ENCODE measurements at places on chromosomes 1 and 21.

- no peak for DNase-seq
These were observed 2.0 kb downstream of the NPPB start for GRCh38 chr1:11856698-11857097.

GRCh38 chr1:235866205-235866912, at the start of gene LYST:
Gene LYST, minus strand, starts transcription at chr1:235866906. Its CDS starts 36,489 bp downstream, at chr1:235830417.
- DNase-seq = peak; percentile 67

GRCh38 chr1:10339815-10340214, 59.0 kb upstream of the PGD start:
- DNase-seq = no peak

DNA sequence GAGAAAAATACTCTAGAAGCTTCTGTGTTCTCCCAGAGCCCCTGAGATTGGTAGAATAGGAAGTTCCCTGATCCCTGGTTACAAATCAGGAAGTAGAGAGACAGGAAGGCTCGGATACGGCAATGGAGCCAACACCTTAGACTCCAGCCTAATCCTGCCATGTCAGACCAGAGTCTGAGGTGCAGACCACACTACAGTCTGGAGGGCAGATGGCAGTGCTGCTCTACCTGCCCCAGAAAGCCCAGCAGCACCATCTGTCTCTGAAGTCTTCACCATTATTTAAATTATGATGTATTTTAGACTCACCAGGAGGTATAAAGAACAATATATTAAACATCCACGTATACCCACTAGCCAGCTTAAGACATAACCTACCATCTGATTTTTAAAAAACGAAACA, 93.0 kb downstream of the MTR start:
- DNase-seq = no peak

DNA sequence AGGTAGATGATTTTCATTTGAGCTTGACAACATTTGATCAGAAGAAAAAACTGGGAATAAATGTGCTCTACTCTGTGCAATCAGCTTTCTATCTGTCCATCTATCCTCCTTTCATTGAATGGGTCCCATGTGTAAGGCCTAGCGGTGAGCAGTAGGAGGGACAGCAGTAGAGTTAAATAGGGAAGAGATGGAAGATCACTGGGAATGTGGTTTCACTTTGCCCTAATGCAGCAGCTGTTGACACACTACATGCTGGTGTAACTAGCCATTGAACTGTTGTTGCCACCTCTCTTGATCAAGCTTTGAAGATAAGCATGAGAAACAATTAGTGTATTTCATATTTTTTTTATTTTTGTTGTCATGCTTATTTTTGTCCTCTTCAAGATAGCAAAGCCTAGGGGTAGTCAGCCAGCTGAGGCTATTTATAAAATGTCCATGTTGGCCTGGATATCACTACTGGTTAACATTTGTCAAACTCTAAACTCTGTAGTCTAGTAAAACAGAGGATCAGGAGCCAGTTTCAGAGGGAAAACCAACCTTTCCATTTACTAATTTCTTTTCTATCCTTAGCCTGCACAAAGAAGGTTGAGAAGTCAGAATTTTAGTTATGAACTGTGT, 41.9 kb downstream of the CACNA1E start:
- no peak for DNase-seq

- no peak for DNase-seq
These were observed 713 bp upstream of the HMGCL start for GRCh38 chr1:23825762-23826522.

DNA sequence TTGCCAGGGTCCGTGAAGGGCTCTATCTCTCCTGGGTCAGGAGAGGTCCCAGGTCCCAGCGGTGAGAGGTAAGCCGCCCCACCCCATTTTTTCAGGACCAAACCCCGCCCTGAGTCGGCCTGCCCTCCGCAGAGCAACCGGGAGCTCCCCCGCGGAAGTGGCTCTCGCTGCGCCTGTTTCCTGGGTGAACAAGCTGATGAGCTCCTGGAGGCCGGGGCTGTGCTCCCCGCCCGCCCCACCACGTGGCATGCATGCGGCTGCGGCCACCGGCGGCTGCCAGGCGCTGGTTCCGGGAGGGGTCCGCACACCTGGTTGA, 32.0 kb downstream of the ZBTB17 start:
- peak; percentile 58 for DNase-seq

DNA sequence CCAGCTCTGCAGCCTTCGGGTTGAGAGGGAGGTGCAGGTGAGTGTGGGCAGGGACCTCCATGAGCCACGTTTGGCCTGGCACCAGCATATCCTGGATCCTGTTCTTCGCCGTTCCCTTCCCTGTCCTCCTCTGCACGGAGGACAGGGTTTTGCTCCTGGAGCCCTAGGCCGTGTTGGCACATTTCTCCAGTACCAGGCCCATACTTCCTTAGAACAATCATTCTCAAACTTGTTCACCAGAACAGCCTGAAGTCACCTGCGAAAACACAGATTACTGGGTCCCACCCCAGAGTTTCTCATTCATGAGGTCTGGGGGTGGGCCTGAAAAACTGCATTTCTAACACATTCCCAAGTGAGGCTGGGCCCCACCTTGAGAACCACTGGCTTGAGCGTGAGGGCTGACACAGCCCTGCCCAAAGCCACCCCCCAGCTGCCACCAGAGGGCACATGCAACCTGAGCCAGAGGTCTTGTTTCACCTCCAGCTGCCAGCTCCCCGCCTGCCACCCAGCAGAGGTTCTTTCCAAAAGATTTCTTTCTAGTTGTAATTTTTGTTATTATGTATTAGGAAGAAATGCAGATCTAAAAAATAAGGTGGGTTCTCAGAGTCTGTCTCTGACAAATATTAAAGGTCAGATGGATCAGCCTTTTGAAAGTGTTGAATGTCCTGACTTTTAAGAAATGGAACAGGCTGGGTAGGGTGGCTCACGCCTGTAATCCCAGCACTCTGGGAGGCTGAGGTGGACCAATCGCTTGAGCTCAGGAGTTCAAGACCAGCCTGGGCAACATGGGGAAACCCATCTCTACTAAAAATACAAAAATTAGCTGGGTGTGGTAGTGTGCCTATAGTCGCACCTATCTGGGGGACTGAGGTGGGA, 39.6 kb upstream of the LDLRAP1 start:
- DNase-seq = no peak

GRCh38 chr21:36156815-36157670, at the start of gene DOP1B:
Gene DOP1B, plus strand, starts transcription at chr21:36156824. Its CDS starts 7,910 bp downstream, at chr21:36164734.
- no peak for DNase-seq

DNA sequence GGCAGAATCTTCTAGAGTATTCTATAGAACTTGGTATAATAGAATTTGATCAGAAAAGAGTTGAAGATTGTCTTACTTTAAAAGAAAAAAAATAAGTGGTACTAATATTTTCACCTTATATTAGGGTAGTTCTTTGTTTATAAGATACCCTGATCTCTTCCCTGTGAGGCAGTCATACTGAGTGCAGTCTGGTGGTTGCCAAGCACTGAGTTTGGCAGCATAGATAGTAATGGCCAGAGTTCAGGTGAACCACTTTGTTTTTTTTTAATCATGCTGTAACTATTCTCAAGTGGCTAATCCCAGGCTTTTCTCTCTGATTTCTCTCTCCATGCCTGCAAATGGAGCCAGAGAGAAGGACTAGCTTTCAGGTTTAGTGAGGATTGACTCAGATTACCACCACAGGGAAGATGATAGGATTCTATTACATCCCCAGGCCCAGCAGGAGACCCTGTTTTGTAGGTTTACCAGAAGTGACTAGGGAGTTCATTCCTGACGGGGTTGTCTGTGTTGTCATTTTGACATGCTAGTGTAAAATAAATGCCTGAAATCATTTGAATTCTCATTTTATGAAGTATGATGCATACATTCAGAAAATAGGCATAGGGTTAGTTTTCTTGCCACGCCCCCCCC, 16.7 kb downstream of the KDM1A start:
- DNase-seq = no peak

- DNase-seq = no peak
These were observed 21.8 kb upstream of the CNIH3 start for GRCh38 chr1:224594360-224594759.

GRCh38 chr1:234602334-234603220, 7.4 kb downstream of the IRF2BP2 start:
- DNase-seq = no peak

GRCh38 chr1:212526111-212526491, 82.5 kb upstream of the ATF3 start:
- DNase-seq = no peak

GRCh38 chr1:84603941-84604830, 29.9 kb upstream of the CTBS start:
- no peak for DNase-seq

- no peak for DNase-seq
These were observed 121.9 kb downstream of the NME7 start for GRCh38 chr1:169245706-169246105.

DNA sequence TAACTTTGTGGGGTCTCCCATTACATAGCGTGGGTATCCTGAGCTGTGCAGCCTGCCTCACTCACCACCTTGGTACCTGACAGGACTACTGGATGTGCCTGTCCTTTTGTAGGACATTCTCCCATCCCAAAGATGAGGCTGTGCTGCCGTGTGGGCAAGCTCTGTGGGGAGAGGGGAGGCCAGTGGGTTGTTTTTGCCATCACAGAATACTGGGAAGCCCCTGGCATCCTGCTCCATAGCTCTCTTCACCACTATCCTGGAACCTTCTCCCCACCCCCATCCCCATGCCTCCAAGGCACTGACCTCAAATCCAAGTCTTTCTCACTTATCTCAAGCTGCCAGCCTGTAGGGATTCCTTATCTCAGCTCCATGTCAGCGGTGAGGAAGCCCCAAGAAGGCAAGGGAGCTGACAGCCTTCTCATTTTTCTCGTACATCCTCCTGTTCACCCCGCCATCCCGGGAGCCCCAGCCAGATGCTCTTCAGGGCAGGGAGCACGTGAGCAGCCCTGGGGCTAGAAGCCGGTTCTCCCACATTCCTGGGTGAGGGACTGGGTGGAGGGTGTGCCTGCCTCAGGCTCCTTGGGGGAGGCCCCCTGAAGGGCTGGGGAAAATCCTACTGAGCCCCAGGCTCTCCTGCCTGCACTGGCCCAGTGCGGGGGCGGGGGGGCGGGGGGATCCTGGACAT, 2.4 kb upstream of the ELF3 start:
- no peak for DNase-seq

DNA sequence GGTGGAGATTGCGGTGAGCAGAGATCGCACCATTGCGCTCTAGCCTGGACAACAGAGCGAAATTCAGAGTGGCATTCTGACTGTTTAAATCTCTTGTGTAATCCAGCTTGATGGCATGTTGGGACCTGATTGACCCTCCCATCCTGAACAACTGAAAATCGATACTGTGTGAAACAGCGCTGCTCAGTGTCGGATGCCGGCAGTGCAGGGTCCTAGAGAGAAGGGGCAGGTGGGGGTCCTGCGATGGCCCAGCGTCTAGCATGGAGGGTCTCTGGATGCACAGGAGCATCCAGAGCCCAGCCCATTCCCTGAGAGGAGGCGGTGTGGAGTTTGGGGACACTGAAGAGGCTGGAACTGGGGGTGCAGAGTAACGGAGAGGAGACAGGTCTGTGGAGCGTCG, 15.8 kb downstream of the AGT start:
- DNase-seq = no peak

DNA sequence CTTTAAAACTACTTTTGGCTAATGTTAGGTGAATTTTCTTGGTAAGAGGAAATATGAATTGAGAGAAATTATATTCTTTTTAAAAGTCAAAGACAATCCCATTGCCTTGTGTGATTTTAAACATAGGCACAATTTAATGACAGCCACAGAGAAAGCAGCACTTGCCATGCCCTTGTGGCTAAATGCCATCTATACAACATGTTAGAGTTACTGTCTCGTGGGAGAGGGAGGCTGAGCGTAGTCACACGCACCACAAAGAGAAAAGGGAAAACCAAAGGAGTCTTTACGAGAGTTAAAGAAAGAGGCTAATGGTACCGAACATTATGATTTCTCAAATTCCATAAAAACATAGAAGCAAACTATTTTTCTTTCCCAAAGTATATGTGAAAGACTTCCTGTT, 537.9 kb downstream of the PTPRC start:
- DNase-seq = no peak

GRCh38 chr1:222824641-222825040, 9.8 kb downstream of the DISP1 start:
- DNase-seq = no peak

GRCh38 chr1:106889059-106889458, 167.4 kb upstream of the PRMT6 start:
- DNase-seq = no peak

GRCh38 chr1:24970926-24971875, 41.1 kb upstream of the RUNX3 start:
- no peak for DNase-seq

- no peak for DNase-seq
These were observed 21.1 kb upstream of the CDC42 start for GRCh38 chr1:22031214-22031962.

- DNase-seq = peak; percentile 79
These were observed 126.0 kb upstream of the TMEM51 start for GRCh38 chr1:15027515-15027986.

GRCh38 chr1:56645677-56646305, 677 bp downstream of the PRKAA2 start:
- no peak for DNase-seq

DNA sequence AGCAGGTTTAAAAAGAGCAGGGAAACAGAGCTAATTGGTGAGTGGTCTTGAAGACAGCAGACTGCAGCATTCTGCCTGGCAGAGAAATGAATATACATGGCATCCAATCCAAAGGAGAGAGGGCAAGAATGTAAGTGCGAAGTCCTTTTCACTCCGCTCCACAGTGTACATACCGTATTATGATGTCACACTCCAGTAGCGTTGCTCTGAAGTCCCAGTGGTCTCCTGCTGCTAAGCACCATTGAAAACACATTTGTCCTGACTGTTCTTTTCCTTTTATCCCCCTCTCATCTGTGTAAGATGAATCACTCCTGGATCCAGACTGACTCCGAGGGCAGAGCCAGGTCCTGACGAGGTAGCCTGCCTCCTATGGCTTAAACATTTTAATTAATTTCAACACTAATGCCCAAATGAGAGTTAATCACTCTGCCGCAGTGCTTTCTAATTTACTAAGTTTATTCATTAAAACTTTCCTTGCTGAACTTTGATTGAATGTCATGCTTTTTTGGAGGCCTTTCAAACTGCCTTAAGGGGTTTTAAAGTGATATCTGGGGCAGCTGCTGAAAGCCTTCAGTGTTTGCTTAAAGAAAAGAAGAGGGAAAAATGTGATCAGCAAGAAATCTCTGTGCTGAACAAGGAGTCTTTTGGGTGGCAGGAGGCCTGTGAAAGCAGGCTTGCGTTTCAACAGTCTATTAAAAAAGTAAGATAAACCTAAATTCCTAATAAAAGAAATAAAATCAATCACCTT, 227.2 kb downstream of the ATG4C start:
- no peak for DNase-seq

- no peak for DNase-seq
These were observed 113.0 kb downstream of the OSBPL9 start for GRCh38 chr1:51729824-51730301.

- no peak for DNase-seq
These were observed 14.6 kb upstream of the UMODL1 start for GRCh38 chr21:42056468-42056867.

- DNase-seq = no peak
These were observed 27.6 kb downstream of the IPP start for GRCh38 chr1:45722809-45723208.

- DNase-seq = no peak
These were observed 31.2 kb upstream of the IFNAR2 start for GRCh38 chr21:33198346-33199099.

- DNase-seq = peak; percentile 83
These were observed 7.5 kb upstream of the PTPN7 start for GRCh38 chr1:202167708-202168415.

- no peak for DNase-seq
These were observed 33.1 kb downstream of the DHCR24 start for GRCh38 chr1:54853793-54854370.
